T1000 (cell line): ENCODE measurements at places on chromosomes 13 and 19.

DNA sequence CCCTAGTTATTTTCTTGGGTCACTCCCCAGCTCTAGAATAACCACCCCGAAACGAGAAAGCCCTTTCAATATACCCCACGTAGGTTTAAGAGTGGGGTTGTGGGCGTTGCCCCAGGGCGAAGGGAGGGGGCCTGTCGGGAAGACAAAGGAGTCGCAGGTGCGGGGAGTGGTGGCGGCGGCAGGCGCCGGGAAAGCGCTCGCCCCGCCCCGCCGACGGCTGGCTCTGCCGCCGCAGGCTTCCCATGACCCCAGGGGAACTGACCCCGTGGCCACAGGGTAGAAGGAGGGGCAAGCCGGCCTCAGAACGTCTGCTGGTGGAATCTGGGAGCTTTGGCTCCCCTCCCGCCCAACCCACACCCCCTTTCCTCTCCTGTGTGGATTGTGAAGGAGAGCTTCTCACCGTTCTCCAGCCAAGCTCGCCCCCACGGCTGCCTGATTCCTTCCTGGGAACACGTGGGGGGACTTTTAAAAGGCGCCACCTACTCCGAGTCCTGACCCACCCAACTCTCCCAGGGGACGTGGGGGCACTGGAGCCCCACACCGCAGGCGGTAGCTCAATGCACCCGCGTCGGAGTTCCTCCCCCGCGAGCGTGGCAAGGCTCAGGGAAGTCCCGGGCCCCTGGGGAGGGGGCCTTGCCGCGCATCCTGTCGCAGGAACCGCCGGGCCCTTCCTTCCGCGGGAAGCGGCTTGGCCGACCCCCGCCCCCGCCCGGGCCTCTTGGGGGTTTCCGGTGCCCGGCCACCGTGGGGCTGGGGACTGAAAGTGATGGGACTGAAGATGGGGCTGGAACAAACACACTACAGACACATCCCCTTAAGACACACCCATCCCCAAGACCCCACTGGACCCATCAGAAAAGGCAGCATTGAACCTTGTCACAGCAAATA lies 5.5 kb downstream of the IER2 start:
- DNase-seq: peak; percentile 71

GRCh38 chr19:57103573-57104277 lies 16.1 kb upstream of the USP29 start:
- DNase-seq: peak; percentile 70

GRCh38 chr13:45341799-45342500 lies 967 bp upstream of the TPT1 start:
- no peak for DNase-seq

- no peak for DNase-seq
Measured at GRCh38 chr19:18660939-18661670, 22.4 kb upstream of the CRTC1 start.

DNA sequence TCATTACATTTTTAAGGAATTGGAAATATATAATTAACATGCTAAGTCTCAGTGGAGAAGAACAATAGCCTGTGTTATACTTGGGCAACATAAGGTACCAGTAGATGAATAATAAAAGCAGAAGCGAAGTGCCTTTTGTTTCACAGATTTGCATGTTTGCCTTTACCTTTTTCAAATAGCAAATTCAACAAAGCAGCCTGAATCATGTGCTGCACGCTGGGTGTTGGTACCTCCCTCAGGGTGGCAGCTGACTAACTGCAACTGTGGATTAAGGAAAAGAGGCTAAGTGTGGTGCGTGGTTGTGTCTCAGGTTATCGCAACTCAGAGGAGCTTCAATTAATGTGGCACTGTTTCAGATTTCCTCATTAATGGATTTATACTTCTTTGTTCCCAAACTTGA lies 189.0 kb downstream of the LMO7 start:
- DNase-seq: no peak

- DNase-seq: peak; percentile 43
Measured at GRCh38 chr19:23116802-23117571, at the start of gene ZNF730. Gene ZNF730 (plus strand): TSS chr19:23117025. CDS start chr19:23117174, 149 bp downstream.

DNA sequence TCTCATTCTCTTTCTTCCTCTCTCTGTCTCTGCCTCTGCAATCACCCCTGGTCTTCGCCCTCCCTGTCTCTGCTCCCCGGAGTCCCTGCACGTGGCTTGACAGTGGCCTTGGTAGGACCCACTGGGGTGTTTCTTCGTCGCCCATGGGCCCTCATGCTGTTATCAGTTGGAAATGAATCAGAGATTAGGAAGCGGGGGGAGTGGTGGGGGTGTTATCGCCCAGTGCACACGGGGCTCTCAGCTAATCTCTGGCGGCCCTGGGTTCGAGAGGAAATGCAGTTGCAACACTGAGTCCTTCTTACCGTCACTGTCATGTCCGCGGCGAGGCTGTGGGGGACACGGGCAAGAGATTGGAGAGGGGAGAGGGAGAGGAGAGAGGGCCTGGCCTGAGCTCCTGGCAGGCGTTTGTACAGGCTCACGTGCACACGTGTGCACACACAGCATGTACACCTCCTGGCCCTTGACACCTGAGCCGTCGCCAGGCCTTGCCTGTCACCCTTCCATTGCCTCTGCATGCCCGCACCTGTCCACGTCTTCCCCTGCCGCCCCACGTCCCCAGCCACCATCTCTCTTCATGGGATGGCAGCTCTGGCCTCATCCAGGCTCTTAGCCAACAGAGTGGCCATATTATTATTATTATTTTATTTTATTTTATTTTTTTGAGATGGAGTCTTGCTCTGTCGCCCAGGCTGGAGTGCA lies 37.8 kb upstream of the SLC7A10 start:
- no peak for DNase-seq

GRCh38 chr19:3366753-3367627 lies 607 bp downstream of the NFIC start:
- DNase-seq: no peak

GRCh38 chr19:13023656-13024055 lies 28.4 kb downstream of the NFIX start:
- DNase-seq: no peak

GRCh38 chr19:5403968-5404640 lies 51.1 kb upstream of the ZNRF4 start:
- DNase-seq: peak; percentile 72

GRCh38 chr13:81568824-81569223 lies 1227.9 kb upstream of the SPRY2 start:
- DNase-seq: no peak

- DNase-seq: no peak
Measured at GRCh38 chr13:83877651-83878355, 4.5 kb downstream of the SLITRK1 start.

DNA sequence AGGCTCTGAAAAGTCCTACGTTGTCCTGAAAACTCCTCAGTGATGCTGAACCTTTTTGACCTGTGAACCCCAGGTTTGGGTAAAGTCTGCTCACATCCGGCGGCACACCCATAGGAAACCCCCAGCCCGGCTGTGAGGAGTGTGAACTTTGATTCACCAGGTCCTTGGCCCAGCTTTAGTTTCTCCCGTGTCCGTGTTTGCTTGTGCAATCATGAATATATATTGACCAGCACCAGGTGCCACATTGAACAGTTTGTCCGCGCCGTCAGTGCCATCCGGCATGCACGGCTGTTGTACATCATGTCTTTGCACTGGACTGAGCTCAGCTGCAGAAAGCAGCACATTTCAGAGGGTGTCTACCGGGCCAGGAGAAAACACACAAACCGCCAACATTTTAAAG lies 45.3 kb downstream of the NFIC start:
- no peak for DNase-seq

GRCh38 chr13:109297628-109298027 lies 488.8 kb downstream of the IRS2 start:
- no peak for DNase-seq

DNA sequence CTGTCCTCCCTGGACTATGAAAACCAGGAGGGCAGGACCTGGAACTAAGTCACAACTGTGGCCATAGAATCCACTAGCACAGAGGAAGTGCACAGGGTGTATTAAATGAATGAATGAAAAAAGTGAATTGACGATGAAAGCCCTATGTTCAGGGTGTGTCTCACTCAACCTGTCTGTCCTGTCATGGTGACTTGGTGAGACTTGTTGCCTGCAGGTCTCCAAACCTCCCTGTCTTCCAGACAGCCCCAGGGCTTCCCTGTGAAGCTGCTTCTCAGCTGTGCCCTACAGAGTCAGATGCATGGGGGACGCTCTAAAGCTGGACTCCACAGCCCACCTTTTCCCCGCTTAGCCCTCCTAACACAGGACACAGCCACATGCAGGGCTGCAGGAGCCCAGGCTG lies 4.8 kb upstream of the IGFL1 start:
- DNase-seq: no peak

- DNase-seq: no peak
Measured at GRCh38 chr19:13109361-13110098, 6.9 kb upstream of the LYL1 start.

DNA sequence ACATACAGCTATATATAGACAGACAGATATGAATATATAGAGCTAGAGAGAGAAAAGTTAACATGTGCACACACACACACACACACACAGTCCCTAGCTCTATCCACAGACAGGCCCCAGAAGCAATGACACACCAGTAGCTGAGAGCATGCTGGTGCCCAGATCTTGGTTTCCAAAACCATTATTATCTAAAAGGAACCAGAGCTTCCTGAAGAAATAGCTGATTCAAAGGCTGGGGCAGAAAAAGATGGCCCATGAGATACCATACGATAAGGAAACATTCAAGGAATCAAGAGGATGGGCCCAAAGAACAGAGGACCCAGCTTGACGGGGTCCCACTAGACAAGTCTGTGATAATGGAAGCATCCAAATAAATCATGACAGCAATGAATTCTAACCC lies 53.4 kb downstream of the ABCC4 start:
- DNase-seq: no peak

DNA sequence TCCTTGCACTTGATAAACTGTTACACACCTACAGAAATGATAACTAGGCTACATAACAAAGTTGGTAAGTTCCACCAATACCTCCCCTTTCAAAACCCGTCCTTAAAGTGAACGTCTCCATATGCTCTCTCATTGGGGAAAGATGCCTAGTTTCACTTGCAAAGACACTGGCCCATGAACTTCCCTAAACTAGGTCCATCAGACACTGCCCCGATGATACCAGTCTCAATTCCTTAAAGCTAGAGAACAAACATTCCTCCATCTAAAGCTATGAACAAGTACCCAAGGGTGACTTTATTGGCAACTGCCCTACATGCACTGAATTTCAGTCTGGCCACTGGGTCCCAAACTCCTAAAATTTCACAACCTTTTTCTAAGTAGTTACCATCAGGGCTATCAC lies 39.9 kb downstream of the FOXO1 start:
- no peak for DNase-seq

- no peak for DNase-seq
Measured at GRCh38 chr19:17725422-17726078, 6.3 kb downstream of the MAP1S start.

DNA sequence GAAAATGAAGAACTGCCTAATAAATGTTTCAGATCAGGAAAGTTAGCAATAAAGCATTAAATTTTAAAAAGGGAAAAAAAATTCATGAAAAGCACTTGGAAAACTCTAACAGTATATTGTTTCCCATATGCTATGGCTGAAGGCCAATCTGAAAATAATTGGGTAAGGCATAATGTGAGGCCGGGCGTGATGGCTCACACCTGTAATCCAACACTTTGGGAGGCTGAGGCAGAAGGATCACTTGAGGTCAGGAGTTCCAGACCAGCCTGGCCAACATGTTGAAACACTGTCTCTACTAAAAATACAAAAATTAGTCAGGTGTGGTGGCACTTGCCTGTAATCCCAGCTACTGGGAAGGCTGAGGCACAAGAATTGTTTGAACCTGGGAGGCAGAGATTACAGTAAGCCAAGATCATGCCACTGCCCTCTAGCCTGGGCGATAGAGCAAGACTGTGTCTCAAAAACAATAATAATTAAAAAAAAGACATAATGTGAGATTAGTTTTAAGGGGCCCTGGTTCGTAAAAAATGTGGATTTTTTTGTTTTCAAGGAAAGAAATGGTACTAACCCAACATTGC lies 15.2 kb downstream of the INTS6 start:
- DNase-seq: no peak

DNA sequence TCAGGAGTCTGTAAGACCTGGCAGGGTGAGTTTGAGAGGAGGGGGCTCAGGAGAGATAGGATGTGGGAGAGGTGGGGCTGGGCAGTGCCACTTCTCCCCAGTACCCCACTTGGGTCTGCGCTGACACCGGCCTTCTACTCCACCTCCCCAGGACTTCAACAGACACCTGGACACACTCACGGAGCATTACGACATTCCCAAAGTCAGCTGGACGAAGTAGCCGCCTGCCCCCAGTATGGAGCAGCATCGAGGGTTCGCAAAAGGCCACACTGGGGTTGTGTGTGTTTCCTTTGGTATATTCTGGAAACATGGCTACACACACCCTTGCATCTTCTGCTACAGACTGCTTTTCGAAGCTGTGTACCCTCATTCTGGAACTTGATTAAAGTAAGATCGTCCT lies 5.5 kb downstream of the FAM32A start:
- no peak for DNase-seq

DNA sequence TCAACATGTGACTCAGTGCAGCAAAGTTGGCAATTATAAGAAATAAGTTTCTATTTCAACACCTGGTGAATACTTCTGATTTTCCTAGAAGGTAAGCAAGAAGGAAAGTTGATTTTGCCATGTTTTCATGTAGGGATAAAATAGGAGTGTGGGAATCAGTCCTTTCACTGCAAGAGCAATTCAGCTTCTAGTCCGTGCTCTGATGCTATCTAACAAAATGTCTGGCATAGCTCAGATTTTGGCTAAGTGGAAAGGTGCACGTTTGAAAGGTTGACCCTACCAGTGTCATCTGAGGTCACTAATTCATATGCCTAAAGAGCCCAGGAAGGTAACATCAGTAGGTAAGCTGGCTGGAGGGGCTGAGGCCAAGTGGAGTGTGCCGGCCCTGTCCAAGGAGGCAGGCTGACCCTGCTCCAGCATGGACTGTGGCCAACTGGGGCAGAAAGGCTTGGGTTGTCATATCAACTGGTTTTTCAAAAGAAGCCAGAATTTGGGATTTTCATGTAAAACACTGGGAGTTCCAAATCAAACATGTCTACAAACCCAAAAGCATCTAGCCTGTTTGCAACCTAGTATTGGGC lies 38.9 kb upstream of the MEDAG start:
- DNase-seq: no peak

- DNase-seq: no peak
Measured at GRCh38 chr19:11581740-11582139, 4.3 kb upstream of the ACP5 start.

- DNase-seq: no peak
Measured at GRCh38 chr13:23609414-23609760, 39.2 kb downstream of the TNFRSF19 start.

DNA sequence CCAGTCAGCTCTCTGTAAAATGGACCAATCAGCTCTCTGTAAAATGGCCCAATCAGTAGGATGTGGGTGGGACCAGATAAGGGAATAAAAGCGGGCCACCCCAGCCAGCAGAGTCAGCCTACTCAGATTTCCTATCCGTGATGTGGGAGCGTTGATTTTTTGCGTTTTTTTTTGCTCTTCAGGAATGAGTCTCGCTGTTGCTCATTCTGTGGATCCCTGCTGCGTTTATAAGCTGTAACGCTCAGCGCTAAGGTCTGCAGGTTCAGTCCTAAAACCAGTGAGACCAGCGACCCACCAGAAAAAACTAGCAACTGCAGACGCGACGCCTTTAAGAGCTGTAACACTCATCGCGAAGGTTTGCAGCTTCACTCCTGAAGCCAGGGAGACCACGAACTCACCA lies 435.7 kb downstream of the SLITRK6 start:
- no peak for DNase-seq
